Spinal cord (tissue), 10 donors: ENCODE measurements at places on chromosomes 13 and 19. TPM values are rescaled to one million over a fixed set of nuclear protein-coding genes. Genes with fewer than 3 reads are reported as not detected.

- peak; percentile 62 for DNase-seq
These were observed 11.3 kb downstream of the ZFR2 start for GRCh38 chr19:3857449-3858003.

GRCh38 chr13:93522501-93522900 lies 295.9 kb downstream of the GPC6 start:
- DNase-seq = no peak

GRCh38 chr13:94419925-94420305 lies 59.6 kb downstream of the DCT start:
- no peak for DNase-seq

DNA sequence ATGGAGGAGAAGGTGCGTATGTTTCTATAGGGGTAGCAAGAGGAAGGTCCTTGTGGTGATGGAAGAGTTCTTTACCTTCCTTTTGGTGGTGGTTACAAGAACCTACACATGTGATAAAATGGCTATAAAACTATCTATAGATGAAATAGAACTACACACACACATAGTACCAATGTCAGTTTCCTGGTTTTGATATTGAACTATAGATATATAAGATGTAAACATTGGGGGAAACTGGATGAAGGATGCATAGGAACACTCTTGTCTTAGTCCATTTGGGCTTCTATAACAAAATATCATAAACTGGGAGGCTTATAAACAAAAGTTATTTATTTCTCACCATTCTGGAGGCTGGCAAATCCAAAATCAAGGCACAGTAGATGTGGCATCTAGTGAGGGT lies 47.1 kb downstream of the MZT1 start:
- DNase-seq = no peak

- DNase-seq = no peak
These were observed 48.6 kb downstream of the UBL3 start for GRCh38 chr13:29801737-29802305.

GRCh38 chr13:93539914-93540313 lies 313.3 kb downstream of the GPC6 start:
- no peak for DNase-seq

DNA sequence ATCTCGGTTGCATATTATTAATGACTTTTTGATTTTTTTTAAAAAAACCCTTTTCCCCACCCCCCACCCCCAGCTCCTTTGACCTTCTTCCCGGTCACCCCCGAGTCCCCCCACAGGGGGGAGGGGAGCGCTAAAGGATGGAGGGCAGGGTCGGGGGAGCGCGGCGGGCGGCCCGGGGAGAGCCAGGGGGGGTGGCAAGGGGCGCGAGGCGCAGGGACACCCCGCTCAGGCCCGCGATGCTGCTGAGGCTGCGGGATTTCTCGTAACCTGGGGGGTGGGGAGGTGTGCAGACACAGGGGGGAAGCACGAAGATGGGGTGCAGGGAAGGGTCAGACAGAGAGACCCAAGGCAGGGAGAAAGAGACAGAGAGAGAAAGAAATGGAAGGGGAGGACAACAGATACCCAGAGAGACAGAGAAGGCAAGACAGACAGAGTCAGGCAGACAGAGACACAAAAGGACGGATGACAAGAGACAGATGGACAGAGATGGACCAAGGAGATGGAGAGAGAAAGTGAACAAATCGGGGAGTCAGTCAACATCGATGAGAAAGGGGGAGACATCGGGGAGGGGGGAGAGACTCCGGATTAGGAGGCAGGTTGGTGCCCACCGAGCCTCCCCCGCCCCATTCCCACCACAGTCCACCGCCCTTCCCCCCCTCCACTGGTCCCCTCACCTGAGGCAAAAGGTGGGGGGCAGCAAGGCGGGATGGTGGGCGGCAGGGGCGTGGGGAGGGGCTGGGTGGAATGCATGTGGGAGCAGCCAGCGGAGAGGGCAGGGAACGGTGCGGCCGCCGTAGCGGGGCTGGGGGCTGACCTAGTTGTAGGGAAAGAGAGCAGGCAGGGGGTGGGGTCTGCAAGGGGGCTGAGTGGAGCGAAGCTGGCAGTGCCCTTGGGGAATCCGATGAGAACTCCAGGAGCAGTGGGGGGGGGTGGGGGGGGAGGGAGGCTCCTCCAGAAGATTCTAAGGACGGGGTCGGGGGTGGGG lies 14.2 kb downstream of the KCNC3 start:
- DNase-seq = no peak

ZNF208 gene
- polyA plus RNA-seq = 2.4 TPM

RXFP2 gene
- not detected for polyA plus RNA-seq

DNA sequence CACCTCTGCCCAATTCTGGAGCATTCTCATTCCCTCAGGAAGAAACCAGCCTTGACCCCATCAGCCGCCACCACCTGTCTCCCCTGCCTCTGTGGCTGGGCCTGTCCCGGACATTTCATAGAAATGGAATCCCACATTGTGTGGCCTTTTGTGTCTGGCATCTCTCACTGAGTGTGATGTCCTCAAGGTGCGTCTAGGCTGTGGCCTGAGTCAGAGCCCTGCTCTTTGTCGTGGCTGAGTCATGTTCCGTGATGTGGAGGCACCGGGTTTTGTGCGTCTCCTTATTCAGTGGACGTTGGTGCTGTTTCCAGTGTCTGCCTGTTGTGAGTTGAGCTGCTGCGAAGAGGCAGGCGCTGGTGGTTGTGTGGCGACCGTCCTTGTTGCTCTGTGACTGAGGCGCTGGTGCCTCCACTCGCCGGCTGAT lies 3.5 kb downstream of the FZR1 start:
- no peak for DNase-seq
